ENCODE measurements at places on chromosomes 7 and 10.

GRCh38 chr10:69228151-69228550 lies 8.0 kb downstream of the HKDC1 start:
- no peak for DNase-seq

- no peak for DNase-seq
Observed at GRCh38 chr7:144842377-144842851, 6.6 kb upstream of the TPK1 start.

DNA sequence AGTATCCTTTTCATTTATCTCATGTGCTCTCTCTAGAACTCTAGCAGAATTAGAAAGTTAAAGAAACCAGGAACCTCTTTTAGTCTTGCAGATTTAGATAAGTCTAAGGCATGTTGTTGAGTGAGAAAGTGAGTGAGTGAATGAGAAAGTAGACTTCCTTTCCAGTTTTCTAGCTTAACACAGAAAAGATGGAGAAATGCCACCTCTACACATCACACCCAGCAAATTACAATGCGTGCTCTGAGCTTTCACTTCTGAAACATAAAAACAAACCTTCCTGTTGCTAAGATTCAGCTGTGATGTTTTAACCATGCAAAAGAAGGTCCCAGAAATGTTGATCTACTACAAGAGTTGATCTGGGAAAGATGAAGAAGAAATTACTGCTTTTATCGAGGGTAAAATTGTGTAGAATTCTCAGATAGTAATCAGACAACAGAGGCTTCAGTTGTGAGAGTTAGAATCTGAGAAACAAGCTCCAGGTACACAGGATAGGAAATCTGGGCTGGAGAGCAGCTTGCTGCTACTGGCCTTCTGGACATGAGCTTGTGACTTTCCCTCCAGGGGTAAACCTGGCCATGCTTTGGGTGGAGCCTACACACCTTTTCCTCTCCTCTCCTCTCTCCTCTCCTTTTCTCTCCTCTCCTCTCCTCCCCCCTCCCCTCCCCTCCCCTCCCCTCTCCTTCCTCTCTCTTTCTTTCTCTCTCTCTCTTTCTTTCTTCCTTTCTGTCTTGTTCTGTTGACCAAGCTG lies 4.6 kb downstream of the CYP3A5 start:
- no peak for DNase-seq

- DNase-seq: no peak
Observed at GRCh38 chr7:158004123-158004490, 583.5 kb downstream of the PTPRN2 start.

GRCh38 chr7:130703851-130704250 lies 17.5 kb upstream of the TSGA13 start:
- no peak for DNase-seq

DNA sequence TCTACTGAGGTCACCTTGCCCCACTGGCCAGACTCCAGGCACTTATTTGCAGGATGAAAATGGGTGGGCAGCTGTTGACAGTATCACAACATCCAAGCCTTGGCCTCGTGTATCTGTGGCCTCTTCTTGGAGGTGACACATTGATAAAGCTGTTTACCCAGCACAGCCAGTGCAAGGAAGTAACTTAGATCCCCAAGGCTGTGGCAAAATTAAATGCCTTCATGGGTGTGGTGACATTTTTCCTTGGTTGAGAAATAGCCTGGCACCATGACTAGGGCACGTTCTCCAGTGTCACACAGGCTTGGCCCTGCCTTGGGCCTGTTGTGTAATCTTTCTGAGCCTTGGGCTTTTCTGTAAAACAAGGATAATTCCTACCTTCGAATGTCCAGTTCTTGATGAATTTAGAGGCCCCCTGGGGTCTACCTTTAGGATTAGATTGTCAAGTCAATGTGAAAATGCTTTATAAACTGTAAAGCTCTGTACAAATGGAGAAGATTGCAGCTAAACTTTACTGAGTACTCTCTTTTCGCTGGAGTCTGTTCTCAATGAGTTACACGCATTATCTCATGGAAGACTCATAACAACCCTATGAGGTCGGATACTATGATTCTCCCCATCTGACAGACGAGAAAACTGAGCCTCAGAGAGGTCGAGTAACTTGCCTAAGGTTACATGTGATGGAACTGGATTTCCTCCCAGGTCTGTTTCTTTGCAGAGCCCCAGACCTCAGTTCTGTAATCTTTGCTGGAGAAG lies 46.7 kb upstream of the LOXL4 start:
- no peak for DNase-seq

DNA sequence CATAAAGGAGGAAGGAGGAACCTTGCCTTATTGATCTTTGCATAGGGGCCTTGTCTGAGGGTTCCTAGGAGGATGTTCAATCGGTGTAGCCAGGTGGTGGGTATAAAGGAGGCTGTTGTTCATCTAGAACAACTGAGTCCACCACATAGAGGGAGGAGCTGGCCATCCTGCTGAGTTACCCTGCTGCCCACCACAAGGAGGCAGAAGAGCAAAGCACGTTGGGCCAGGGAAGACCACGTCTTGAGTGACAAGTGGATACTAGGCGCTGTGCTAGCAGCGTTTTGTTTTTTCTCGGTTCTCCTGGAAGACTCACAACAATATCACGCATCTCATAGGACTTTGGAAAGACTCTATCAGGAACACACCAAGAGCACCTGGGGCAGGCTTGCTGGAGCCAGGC lies 20.0 kb downstream of the FOXI2 start:
- no peak for DNase-seq

DNA sequence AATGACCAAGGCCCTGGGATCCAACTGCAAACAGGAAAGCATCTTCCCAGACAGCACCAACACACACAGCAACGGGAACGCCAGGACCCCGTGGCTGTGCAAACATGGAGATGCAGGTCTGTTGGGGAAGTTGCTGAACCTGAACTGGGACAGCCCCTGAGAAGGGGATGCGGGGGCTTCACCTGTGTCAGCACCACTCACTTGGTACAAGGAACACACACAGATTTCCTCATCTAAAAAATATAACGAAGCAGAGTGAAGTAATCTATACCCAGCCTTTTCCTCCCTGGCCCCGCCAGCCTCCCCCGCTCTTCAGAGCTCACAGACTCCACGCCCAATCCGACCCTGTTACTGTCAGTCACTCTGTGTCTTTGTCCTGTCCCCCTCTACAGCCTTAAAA lies 93.0 kb downstream of the PTPRN2 start:
- no peak for DNase-seq

GRCh38 chr10:21511095-21511570 lies 14.3 kb downstream of the SKIDA1 start:
- DNase-seq: no peak

DNA sequence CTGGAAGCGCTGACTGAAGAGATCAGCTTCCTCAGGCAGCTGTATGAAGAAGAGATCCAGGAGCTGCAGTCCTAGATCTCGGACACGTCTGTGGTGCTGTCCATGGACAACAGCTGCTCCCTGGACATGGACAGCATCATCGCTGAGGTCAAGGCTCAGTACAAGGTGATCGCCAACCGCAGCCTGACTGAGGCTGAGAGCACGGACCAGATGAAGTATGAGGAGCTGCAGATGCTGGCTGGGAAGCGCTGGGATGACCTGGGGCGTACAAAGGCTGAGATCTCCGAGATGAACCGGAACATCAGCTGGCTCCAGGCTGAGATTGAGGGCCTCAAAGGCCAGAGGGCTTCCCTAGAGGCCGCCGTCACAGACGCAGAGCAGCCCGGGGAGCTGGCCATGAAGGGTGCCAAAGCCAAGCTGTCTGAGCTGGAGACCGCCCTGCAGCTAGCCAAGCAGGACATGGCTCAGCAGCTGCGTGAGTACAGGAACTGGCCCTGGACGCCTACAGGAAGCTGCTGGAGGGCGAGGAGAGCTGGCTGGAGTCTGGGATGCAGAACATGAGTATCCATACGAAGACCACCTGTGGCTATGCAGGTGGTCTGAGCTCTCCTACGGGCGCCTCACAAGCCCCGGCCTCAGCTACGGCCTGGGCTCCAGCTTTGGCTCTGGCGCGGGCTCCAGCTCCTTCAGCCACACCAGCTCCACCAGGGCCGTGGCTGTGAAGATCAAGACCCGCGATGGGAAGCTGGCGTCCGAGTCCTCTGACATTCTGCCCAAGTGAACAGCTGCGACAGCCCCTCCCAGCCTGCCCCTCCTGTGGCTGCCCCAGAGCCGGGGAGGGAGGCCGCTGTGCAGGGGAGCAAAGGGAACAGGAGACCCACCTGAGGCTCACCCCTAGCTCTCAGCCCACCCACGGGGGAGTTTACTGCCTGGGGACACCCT lies 24.9 kb upstream of the AMPH start:
- no peak for DNase-seq

GRCh38 chr7:96116173-96116572 lies 205.7 kb downstream of the SLC25A13 start:
- DNase-seq: no peak

DNA sequence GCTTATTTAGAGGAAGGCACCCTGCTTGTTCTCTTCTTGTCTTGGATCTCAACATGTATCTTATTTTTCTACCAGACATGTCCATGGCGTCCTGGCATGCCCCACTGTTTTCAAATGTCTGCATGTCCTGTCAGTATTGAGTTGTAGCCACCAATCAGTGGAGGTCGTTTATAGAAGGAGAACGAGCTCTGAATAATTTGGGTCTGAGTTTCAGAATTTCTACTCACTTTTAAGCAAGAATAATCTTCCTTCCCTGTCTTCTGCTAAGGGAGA lies 2.9 kb upstream of the HOXA13 start:
- no peak for DNase-seq

DNA sequence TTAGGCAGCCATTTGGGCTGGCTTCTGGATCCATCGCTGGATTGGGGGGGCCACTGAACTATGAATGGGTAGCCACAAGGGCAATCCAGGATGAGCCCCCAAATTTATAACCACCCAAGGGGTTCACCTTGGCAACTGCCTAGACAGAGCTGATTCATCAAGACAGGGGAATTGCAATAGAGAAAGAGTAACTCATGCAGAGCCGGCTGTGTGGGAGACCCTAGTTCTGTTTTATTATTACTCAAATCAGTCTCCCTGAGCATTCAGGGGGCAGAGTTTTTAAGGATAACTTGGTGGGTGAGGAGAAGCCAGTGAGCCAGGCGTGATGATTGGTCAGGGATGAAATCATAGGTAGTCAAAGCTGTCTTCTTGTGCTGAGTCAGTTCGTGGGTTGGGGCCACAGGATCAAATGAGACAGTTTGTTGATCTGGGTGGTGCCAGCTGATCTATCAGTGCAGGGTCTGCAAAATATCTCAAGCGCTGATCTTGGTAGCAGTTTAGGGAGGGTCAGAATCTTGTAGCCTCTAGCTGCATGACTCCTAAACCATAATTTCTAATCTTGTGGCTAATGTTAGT lies 57.9 kb downstream of the DNAJB9 start:
- no peak for DNase-seq

DNA sequence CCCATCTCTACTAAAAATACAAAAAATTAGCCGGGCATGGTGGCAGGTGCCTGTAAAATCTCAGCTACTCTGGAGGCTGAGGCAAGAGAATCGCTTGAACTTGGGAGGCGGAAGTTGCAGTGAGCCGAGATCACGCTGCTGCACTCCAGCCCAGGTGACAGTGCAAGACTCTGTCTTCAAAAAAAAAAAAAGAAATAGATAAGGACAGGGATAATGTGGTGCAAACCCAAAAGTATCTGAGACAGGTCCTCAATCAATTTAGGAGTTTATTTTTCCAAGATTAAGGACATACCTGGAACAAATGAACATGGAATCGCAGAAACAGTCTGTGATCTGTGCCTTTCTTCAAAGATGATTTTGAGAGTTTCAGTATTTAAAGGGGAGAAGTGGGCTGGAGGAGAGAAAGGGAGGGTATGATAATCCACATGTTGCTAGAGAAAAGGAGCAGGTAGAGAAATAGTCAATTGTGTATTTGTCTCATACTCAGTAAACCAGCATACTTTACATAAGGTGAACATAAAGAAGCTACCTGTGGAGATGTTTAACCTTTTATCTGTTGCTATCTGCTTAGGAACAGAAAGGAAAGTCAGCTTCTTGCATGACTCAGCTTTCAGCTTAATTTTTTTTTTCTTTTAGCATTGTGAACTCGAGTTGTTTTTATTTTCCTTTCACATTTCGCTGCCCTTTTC lies 4.9 kb upstream of the MTPN start:
- DNase-seq: no peak

DNA sequence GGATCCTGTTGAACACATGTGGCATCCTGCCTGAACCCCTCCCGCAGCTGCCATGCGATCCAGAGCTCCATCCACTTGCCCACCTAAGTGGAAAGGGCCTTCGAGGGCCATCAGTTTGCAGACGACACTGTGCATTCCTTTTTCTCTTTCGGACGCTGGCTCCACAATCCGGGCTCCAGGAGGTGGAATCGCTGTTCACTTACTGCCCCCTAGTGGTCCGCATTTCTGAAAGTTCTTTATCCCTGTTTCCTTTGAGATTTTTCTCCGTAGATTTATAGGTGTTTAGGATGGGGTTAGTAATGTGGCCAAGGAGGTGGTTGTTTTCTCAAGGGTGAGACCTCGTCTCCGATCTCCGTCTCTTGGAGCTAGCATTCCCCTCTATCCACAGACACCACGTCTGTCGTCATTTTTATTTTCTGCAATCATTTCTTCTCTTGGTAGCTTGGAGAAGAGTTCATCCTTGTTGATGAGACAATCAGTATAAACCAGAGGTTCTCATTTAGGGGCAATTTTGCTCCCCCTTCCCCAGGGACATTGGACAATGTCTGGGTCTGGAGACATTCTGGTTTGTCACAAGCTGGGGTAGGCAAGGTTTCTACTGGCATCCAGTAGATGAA lies 204.6 kb downstream of the ARHGAP21 start:
- peak; percentile 37 for DNase-seq

GRCh38 chr7:149604521-149604920 lies 106.9 kb upstream of the ZNF746 start:
- DNase-seq: no peak

DNA sequence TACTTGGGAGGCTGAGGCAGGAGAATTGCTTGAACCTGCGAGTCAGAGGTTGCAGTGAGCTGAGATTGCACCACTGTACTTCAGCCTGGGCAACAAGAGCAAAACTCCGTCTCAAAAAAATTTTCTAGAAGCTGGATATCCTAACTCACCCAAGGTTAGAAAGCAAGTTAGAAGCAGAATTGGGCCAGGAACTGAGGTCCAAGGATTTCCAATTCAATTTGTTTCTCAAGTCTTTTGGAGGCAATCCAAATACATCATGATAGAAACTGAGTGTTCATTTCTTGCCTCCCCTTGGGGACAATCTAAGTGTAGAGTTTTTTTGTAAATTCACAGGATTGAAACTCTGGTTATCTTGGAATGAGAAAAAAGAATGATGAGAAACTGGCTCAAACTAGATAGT lies 45.5 kb downstream of the LAMB1 start:
- no peak for DNase-seq

- DNase-seq: no peak
Observed at GRCh38 chr7:7773334-7774309, 55.2 kb upstream of the RPA3 start.

GRCh38 chr7:139594911-139595476 lies 71.5 kb downstream of the CLEC2L start:
- no peak for DNase-seq

GRCh38 chr7:131455001-131455400 lies 101.4 kb downstream of the PODXL start:
- DNase-seq: no peak

GRCh38 chr7:129768614-129769399 lies 157.3 kb downstream of the NRF1 start:
- DNase-seq: no peak

DNA sequence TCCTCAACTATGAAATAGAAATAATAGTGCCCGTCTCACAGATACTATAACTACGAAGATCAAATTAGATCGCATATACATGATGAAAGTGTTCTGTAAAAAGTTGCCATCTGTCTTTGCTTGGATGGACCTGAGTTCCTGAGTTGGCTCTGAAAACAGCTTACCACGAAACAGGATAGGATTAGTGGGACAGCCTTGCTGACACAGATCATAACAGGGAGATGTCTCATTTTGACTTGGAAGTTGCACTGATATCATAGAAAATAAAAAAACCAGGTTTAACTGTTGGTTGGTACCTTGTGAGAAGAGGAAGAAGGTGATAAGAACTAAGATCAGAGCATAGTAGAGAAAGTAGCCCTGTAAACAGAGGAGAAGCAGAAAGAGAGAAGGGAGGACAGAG lies 79.3 kb upstream of the AGBL3 start:
- DNase-seq: no peak
